Renal cortical epithelial cell (primary cell): ENCODE measurements at places on chromosomes 4 and X. TPM values are rescaled to one million over a fixed set of nuclear protein-coding genes. Genes with fewer than 3 reads are reported as not detected.

Gene CCDC110
- total RNA-seq, result 0.87 and 4.4 TPM in 2 replicates

Gene GAB3
- 0.70 and 0.87 TPM in 2 replicates for total RNA-seq

Gene OCRL
- 18.6 and 28.0 TPM in 2 replicates for total RNA-seq

Gene TLL1
- total RNA-seq, result 22.2 and 23.7 TPM in 2 replicates

Gene ATP2B3
- total RNA-seq, result 0.05 TPM in 1 of 2 replicates, not detected in the other

Gene WNK3
- 1.9 and 6.7 TPM in 2 replicates for total RNA-seq

Gene ZNF157
- total RNA-seq, result 0.17 and 0.65 TPM in 2 replicates

Gene SEPSECS
- total RNA-seq, result 6.9 and 11.8 TPM in 2 replicates
